ENCODE measurements at places on chromosomes 6 and 20. TPM values are rescaled to one million over a fixed set of nuclear protein-coding genes. Genes with fewer than 3 reads are reported as not detected.

- peaks cover 68% of the 10 kb centered on the region for H3K27me3 ChIP-seq
- peak; percentile 83 for DNase-seq
- peak overlapping the region; percentile 77 for H3K4me3 ChIP-seq
- no peaks in the 10 kb centered on the region for H3K36me3 ChIP-seq
- peaks cover 14% of the 10 kb centered on the region for H3K4me1 ChIP-seq
These were observed 20.0 kb upstream of the NFATC2 start for GRCh38 chr20:51562332-51563173.

GRCh38 chr20:64161356-64162238 is 2.7 kb upstream of the MYT1 start:
- H3K4me3 ChIP-seq, result peak overlapping the region; percentile 45
- no peaks in the 10 kb centered on the region for H3K36me3 ChIP-seq
- peaks cover 44% of the 10 kb centered on the region for H3K4me1 ChIP-seq
- DNase-seq, result peak; percentile 94
- no peak overlapping the region for H3K27ac ChIP-seq
- peaks cover 22% of the 10 kb centered on the region for H3K27me3 ChIP-seq

SLC17A2 gene
- total RNA-seq, result not detected

SLC52A3 gene
- 3.6 TPM for total RNA-seq

LBP gene
- total RNA-seq, result 0.35 TPM

ABHD16B gene
- not detected for total RNA-seq

GRCh38 chr6:150600010-150600300 is 270 bp downstream of the PLEKHG1 start:
- no peak for DNase-seq
- peak overlapping the region; percentile 80 for H3K4me3 ChIP-seq
- no peaks in the 10 kb centered on the region for H3K36me3 ChIP-seq
- peaks cover 7% of the 10 kb centered on the region for H3K4me1 ChIP-seq
- H3K27me3 ChIP-seq, result peaks cover 62% of the 10 kb centered on the region

- no peak for DNase-seq
- H3K27me3 ChIP-seq, result no peaks in the 10 kb centered on the region
These were observed 66.6 kb downstream of the JARID2 start for GRCh38 chr6:15312500-15312899.

- H3K36me3 ChIP-seq, result no peaks in the 10 kb centered on the region
- no peaks in the 10 kb centered on the region for H3K4me1 ChIP-seq
- no peak overlapping the region for H3K4me3 ChIP-seq
- H3K27me3 ChIP-seq, result no peaks in the 10 kb centered on the region
- no peak overlapping the region for H3K27ac ChIP-seq
These were observed 21.6 kb downstream of the CNKSR3 start for GRCh38 chr6:154488802-154489437.

VAPB gene
- 22.9 TPM for total RNA-seq
